COR-L47 (cell line): ENCODE measurements at places on chromosomes 12 and 14.

DNA sequence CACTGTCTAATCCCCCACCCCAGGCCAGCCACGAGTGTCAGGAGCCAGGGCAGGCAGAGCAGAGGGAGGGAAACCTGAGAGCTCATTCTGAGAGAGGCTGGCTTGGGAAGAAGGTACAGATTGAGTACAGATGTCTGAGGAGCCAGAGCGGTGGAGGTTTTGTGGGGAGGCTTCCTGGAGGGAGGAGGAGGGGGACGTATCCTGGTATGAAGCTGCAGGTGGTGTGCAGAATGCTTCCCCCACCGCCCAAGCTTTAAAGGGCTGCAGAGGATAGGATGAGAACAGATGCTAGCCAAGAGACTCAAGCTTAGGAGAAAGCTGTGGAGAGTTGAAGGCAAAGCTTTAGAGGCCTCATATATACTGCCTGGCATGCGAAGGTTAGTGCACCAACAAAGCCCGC lies 3.2 kb upstream of the TAMALIN start:
- DNase-seq, result no peak

- DNase-seq, result no peak
These were observed 14.7 kb upstream of the MFAP5 start for GRCh38 chr12:8677362-8677761.

DNA sequence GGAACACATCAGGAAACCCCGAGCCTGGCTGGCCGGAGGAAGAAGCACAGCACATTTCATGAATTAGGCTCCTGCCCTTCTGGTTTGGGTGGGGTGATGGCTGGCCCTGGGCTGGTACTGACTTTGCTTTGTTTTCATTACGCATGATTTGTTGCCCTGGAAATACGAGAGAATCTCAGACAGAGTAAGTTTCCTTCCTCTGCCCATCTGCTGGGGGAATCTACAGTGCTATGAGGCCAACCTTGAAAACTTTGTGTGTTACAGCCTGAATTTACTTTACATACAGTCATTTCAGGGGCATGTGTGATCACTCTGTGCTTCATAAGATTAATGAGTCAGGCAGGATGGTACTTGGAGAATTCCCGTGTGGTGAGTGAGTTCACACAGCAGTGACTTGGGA lies 20.5 kb upstream of the SLC5A8 start:
- no peak for DNase-seq

DNA sequence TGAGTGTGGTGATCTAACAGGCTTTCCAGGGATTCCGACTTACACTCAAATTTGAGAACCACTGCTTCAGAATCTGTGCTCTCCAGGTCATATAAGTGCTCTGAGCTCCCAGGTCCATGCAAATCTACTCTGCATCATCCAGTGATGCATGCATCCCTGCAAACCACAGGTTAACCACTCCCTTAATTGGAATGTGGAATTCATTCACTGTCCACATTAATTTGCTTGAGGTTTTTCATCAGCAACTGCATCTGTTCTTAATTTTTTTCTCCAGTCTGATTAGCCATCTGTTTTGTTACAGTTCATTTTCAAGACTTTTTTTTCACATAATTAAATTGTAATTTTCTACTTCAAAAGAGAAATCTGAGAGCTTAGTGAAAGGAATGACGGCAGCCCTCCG lies 43.4 kb upstream of the RIN3 start:
- no peak for DNase-seq

- no peak for DNase-seq
These were observed 14.0 kb downstream of the ULK1 start for GRCh38 chr12:131908092-131909080.

GRCh38 chr12:89469361-89469760 lies 55.2 kb downstream of the GALNT4 start:
- DNase-seq, result no peak

GRCh38 chr12:130124605-130125244 lies 37.5 kb upstream of the FZD10 start:
- no peak for DNase-seq

DNA sequence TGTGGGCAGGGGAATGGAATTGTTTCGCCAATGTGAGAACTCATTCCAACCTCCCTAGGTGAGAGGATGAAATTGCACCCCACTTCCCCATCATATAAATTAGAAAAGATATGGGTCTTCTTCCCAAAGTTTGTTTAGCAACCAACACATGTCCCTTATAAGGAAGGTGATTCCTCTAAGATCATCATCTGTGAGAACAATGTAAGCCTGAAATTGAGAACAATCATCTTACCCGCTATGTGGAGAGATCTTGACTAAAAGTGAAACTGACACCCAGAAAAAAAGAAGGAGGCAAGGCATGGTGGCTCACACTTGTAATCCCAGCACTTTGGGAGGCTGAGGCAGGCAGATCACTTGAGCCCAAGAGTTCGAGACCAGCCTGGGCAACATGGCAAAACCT lies 173.2 kb upstream of the HMGA2 start:
- no peak for DNase-seq
